Colonic mucosa (tissue), 4 donors: ENCODE measurements at places on chromosomes 12 and 14.
A peak's percentile ranks its signal among the peaks of the same experiment; 100 is the strongest.

DNA sequence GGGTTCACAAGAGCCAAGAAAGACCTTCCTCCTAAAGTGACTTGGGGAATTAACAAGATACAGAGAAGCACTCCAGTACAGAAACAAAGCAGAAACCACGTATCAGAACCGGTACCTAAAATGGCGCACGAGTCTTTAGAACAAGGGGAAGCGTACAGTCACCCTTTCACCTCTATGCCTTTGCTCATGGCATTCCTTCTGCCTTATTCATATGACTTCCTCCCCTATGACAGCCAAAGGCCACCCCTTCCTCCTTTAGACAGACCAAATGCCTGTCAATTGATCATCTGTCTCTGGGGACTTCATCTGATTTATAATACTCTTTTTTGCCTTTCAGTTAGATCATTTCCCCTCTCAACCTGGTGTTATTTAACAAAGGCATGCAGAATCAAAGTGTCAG is 89.5 kb upstream of the OSBPL8 start:
- DNase-seq = no peak

- DNase-seq = no peak
Observed at GRCh38 chr12:91704446-91704845, 441.2 kb downstream of the BTG1 start.

- no peak for DNase-seq
Observed at GRCh38 chr12:54019091-54019811, 9.0 kb upstream of the HOXC6 start.

- DNase-seq = no peak
Observed at GRCh38 chr14:92581206-92581605, 67.6 kb downstream of the RIN3 start.

DNA sequence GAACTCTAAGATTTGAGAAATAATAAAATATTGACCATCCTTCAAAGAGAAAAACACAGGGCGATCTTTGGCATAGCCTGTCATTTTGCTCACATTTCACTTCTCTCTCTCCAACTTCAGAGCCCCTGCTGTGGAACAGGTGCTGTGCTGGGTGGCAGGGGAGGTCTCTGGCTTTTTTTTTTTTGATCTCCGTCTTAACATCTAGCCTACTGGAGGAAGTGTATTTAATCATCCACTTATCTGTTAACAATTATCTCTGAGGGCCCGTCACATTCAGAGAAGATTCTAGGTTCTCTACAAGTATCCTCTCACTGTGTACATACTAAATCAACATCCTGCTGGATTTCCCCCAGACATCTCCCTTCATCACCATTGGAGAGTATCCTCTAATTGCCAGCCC is 34.1 kb downstream of the CHST11 start:
- no peak for DNase-seq

DNA sequence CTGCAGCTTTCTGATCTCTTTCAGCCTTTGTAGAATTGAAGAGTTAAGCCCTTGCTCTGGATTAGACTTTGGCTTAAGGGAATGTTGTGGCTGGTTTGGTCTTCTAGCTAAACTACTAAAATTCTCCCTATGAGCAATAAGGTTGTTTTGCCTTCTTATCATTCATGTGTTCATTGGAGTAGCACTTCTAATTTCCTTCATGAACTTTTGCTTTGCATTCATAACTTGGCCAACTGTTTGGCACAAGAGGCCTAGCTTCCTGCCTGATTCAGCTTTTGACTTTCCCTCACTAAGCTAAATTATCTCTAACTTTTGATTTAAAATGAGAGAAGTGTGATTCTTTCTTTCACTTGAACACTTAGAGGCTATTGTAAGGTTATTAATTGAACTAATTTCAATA is 384.3 kb downstream of the RAD51B start:
- DNase-seq = no peak

DNA sequence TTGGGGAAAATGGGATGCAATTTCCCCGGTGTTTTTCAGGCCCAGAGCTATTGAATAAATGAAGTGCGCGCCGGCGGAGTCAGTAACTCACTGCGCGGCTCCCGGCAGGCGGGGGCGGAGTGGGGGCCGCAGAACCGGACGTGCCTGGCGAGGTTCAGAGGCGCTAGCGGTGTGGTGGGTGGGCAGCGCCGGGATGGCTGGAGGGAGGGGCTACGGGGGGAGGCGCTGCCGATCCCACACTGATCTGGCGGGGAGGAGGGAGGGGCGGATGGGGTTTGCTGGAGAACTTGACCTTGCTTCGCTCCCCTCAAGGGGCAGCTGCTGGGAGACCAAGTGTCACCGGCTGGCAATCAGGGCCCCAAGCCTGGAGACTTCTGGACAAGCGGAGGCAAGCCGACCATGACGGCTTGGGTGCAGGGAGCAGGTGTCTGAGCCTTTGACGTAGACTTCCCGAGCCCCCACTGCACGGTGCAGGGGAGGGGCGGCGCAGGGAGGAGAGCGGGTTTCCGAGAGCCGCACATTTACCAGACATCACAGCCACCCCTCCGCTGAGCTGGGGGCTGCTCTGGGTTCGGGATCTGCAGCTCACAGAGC is 174.1 kb upstream of the RTL1 start:
- DNase-seq = peak; percentile 9

DNA sequence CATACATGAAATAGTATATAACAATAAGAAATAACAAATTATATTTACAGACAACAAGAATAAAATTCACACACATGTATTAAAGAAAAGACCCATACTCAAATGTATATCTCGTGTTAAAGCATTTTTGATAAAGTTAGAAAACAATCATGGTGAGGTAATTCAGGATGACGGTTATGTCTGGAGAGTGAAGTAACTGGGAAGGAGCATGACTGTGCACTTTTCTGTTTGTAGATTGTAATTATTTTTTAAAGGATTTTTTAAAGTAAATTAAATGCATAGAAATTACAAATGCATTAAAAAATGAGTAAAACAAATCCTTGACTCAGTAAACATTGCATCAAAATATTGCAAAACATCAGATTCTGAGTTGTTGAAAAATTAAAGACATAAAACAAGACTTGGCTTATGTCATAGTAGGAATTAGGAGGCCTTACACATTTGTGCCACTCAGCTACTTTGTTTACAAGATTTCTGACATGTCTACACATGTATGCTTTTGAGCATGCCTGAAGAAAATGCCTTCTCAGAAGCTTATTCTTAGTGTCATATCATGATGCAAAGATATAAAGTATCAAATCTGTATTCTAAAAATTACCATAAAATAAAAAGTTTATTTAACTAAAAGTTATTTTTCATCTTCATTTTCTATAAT is 1325.1 kb downstream of the SLC16A7 start:
- no peak for DNase-seq

GRCh38 chr12:30757316-30757715 is 2.6 kb upstream of the CAPRIN2 start:
- no peak for DNase-seq

- no peak for DNase-seq
Observed at GRCh38 chr14:99245564-99246511, 26.2 kb downstream of the BCL11B start.

DNA sequence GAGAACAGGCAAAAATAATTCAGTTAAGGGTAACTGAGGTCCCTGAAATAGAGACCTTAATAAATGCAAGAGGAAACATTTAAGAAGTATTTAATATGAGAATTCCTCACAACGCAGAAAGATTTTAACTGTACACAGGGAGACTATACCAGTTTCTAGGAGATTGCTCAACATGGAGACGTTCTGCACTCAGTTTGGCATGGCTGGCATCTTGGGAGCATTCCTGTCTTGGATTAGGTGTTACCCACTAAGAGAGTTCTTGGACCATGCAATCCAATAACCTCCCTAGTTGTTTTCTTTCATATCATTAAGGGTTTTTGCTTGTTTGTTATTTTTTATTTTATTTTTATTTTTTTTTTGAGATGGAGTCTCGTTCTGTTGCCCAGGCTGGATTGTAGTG is 302.4 kb downstream of the NELL2 start:
- no peak for DNase-seq

GRCh38 chr12:72491426-72491825 is 219.3 kb downstream of the TRHDE start:
- no peak for DNase-seq

DNA sequence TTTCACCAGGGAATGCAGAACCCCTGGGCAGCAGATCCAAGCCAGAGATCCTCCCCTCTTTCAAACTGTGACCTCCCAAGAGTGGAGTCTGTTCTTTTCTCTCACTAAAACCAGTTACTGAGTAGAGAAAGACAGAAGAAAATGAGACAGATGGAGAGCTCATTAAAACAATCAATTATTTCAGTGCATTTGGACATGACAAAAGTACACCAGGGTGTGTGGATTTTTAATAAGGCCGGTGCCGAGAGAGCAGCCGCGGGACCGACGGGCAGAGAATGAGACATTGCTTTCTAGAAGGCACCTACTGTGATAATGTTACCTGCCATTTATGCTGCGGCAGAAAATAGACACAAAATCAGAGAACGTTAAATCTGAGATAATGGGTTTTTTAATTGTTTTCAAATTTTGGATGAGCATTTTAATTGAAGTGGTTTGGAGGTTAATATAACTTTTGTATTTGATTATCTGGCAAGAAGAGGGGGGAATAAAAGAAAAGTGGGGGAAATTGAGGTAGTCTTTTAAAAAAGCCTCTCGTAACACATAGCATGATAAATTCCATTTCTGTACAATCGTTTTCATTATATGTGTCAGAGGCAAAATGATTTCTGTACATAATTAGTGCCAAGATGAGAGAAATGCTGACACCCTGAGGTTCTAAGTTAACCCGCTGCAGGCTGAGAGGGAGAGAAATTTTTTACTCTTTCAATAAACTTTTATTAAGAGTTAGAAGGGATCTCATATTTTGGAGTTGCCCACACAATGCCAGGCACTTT is 70.8 kb downstream of the HSPB8 start:
- DNase-seq = no peak

GRCh38 chr12:92446083-92446460 is 256.7 kb upstream of the PLEKHG7 start:
- no peak for DNase-seq

GRCh38 chr14:80216818-80217217 is 5.5 kb upstream of the DIO2 start:
- DNase-seq = no peak

DNA sequence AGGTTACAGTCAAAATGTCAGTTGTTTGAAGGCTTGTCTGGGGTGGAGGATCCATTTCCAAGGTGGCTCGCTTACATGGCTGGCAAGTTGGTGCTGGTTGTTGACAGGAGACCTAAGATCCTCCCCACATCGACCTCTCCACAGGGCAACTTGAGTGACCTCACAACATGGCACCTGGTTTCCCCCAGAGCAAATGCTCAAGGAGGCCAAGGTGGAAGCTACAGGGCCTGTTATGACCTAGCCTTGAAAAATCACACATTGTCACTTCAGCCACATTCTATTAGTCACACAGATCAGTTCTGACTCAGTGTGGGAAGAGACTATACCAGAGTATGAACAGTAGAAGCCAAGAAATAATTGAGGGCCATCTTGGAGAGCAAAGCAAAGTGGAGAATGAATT is 11.3 kb upstream of the GNG2 start:
- no peak for DNase-seq

GRCh38 chr14:99807413-99808153 is 14.4 kb downstream of the EML1 start:
- no peak for DNase-seq

DNA sequence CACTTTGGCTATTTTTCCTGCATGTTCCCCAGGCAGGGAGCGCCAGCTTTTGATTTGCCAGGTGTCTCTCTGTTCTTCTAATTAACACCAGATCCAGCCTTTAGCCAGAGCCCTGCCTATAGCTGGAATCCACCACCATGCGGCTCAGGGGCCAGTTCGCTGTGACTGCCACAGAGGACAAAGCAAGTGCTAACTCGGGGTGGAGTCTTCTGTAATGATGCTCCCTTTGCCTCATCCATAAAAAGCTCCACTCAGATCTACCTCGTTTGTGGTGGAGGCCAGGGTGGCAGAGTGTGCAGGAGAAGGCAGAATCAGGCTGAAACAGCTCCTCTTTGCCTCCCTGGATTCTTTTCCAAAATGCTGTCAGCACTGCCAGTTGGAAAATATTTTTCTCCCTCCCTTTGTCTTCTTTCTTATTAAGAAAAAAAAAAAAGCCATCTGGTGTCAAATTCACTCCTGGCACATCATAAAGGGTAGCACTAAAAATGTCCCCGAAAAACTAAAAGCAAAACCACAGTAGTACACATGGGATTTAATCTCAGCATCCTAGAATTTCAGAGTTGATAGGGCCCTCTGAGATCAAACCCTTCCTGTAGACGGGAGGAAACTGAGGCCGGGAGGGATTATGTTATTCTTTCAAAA is 18.0 kb upstream of the CTDSP2 start:
- peak; percentile 25 for DNase-seq

DNA sequence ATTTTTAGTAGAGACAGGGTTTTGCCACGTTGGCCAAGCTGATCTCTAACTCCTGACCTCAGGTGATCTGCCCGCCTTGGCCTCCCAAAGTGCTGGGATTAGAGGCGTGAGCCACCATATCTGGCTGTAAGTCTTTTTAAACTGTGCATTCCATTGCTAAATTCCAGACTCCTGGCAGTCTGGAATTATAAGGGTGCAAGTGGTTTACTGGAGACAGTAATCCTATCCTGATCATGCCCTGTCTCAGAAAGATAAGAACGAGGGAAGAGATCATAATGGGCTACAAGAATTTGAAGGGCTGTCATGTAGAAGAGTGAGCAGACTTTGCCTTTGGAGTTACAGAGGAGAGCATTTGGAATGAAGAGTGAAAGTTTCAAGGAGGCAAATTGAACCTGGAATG is 6.8 kb upstream of the SLC4A8 start:
- DNase-seq = no peak

DNA sequence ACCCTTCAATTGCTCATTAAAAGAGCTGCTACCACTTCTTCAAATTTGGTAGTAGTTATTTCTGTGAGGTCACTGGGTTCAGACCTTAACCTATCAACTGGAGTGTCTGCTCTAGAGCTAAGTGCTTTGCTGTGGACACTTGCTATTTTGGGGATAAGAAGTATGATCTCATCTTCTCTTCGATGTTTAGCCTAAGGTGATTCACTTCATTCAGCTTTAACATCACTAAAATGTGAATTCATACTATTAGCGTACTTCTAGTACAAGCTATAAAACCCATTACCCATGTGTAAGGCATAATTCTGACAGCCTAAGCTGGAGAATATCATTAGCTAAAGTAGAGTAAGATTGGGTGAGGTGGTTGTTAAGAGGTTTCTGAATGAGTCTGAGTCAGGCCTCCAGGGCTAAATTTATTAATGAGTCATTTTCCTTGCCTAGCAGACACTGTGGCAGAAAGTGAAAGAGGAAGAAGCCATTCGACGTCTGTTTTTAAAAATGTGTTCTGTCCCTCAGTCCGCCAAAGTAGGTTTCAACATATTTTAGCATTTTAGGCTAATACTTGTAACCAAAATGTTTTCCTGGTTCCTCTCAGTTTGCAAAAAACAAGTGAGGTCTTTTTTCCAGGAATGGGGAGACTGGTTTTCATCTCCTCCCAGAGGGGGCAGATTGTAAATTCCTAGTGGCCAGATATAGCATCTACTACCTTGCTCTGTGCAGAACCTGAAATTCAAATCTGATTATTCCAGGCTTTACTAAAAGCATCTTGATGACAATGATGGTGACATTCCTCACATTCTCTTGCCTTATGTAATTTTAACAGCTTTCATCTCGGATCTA is 103.6 kb downstream of the SSPN start:
- no peak for DNase-seq

DNA sequence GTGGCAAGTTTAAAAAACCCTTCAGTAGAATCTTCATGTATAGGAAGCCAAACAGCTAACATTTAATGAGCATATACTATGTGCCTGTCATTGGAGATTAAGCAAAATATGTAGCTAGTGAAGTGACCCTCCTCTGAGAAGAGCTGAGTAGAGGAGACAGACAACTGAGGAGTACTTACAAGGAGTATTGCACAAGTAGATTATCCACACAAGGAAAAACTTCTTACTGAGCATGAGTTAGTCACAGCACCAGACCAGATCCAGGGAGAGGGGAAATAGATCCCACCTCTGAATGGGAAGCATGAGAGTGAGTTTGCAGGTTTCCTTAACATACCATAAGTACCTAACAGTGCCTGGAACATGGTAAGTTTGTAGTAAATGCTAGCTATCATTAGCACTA is 33.0 kb downstream of the FRMD6 start:
- no peak for DNase-seq
